ENCODE measurements at places on chromosomes 7 and 10.

DNA sequence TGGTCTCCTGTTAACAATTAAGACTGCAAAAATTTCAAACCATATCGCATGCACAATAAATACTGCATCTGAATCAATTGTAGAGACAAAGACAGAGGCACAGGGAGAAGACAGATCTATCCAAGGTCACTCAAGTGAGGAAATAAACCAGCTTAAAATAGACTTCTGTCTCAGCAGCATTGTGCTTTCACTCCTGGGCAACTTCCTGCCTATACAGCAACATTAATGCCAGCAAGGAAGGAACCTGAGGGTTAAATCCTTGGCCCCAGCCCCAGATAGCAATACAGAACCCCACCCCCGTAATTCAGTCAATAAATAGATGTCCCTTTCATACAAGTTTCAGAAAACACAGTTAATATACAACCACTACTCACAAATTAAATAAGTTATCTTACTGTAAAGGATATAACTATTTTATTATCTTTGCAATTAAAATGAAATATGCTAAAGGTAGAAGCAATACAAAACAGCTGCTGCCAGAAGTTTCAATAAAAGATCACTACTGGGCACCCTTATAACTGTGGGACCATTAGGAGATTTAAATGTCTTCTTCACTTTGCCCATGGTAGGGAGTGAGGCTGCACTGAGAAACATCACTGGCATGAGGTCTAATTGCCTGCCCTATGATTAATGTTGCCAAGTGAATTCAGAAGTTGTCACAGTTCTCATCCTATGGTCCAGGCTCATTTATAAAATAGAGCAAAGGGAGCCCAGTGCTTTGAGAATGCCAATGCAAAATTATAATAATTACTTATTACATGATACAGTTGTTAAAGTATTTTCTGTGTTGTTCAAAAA lies 49.4 kb downstream of the CAV1 start:
- no peak for DNase-seq

GRCh38 chr10:3995302-3996210 lies 210.5 kb upstream of the KLF6 start:
- no peak for DNase-seq

DNA sequence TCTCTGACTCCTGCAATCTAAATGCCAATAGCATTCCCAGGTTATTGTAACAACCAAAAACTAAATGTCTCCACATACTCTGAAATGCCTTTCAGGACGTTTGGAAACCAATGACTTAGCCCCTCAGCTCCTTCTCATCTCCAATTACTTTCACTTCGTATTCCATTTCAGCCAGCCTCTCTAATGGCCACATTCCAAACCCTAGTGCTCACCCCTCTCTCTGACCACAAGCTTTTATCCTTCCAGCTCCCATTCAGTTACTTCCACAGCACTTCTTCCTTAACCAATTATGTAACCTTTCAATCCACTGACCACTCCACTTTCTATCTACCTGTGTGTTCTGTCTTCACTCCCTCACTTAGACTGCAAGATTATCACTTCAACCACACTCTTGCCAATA lies 4.3 kb downstream of the NOC3L start:
- DNase-seq, result no peak

- DNase-seq, result no peak
Measured at GRCh38 chr7:156147104-156147503, 334.8 kb upstream of the SHH start.

GRCh38 chr7:28847681-28848080 lies 110.4 kb downstream of the TRIL start:
- DNase-seq, result no peak

DNA sequence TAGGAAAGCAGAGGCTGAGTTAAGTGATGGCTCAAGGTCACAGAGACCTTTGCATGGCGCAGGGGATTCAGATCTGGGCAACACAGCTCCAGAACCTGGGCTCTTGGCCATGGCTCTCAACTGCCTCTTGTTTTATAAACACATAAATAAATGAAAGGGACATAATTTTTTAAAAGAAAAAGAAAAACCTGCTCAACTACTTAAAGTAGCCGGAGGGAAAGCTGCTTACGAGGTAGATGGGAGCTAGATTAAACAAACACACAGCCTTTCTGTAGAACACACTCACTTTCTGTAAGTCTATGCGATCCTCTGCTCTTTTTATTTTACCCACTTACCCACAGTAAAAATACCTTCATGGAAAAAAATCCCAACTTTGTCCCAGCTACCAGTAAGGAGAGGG lies 81.3 kb downstream of the PIP4K2A start:
- no peak for DNase-seq

DNA sequence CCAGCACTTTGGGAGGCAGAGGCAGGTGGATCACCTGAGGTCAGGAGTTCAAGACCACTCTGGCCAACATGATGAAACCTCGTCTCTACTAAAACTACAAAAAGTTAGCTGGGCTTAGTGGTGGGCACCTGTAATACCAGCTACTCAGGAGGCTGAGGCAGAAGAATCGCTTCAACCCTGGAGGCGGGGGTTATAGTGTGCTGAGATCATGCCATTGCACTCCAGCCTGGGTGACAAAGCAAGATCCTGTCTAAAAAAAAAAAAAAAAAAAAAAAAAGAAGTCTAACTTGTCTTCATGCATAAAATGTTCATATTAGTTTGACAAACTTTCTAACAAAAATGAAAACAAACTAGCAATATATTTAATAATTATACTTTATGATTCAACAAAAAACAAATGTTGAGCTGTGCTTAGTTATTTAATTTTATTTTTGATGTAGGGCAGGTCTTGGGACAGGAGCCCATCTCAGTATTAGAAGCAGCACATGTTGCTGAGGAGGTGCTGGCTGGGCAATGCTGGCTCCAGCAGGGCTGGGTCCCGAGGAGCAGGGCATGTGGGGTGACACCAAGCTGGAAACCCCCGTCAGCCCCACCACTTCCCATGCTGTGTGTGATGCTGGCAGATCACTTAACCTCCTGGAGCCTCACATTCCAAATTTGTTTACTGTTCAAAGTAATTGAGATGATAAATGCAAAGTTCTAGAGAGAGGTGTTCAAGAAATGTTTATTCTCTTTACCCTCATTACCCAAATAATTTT lies 335.3 kb upstream of the KLF6 start:
- DNase-seq, result no peak

- no peak for DNase-seq
Measured at GRCh38 chr10:84416245-84416555, 87.8 kb downstream of the CCSER2 start.

- DNase-seq, result peak; percentile 8
Measured at GRCh38 chr7:150323682-150324372, 482 bp upstream of the ACTR3C start.

GRCh38 chr7:30166155-30166840 lies 31.5 kb downstream of the MTURN start:
- peak; percentile 35 for DNase-seq

DNA sequence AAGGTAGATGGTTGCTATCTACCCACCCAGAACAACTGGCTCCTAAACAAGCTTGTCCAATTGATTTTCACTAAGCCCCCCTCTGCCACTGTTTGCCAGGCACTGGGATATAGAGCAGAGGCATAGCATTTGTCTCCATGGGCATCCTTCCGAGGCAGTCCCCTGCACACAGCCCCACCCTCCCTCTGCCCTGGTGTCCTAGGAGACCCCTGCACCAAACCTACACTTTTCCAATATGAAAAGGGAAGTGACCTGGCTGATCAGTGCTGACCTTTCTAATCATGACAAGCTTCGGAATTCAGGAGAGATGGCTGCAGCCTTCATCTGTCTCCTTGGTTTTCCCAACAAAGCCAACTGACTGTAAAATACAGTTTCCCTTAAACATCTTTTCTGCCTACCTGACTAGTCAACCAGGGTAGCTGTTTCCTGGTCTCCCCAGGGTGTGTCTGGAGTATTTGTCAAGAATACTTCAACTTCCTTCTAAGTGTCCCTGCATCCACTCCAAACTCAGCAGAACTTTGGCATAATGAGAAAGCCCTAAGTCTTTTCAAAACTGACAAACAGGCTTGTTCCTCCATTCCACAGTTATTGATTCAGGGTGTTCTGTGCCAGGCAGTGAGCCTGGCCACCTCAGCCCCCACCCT lies 7.6 kb upstream of the SLC18A3 start:
- DNase-seq, result no peak

DNA sequence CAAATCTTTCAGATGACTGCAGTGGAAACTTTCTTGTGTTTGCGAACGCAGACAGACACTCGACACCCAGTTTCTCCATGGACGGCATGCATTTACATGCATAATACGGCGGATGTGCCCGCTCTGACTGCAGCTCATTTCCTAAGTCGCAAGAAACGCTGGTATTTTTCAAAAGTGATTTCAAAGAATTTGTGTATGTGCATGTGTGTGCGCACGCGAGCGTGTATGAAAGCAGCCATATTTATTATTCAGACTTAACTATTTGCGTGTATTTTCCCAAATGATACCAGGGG lies 436.5 kb upstream of the MGMT start:
- DNase-seq, result no peak

DNA sequence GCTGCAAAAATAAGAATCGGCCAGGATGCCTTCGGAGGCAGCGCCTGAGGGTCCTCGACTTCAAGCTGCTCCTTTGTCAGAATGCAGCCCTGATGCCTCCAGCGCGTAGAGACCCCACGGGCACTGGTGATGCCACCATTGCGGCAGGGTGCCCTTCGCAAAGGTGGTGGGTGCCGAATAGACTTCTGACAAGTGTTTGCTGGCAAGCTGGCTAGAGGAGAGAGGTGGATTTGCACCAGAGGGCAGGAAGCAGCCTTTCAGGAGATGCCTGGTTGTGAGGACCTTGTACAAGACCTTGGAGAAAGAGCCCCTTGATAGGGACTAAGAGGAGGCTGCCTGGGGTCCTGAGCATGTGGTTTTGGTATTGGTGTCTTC lies 103.2 kb upstream of the PPIF start:
- DNase-seq, result no peak

- no peak for DNase-seq
Measured at GRCh38 chr7:1696671-1697498, 26.8 kb downstream of the ELFN1 start.

DNA sequence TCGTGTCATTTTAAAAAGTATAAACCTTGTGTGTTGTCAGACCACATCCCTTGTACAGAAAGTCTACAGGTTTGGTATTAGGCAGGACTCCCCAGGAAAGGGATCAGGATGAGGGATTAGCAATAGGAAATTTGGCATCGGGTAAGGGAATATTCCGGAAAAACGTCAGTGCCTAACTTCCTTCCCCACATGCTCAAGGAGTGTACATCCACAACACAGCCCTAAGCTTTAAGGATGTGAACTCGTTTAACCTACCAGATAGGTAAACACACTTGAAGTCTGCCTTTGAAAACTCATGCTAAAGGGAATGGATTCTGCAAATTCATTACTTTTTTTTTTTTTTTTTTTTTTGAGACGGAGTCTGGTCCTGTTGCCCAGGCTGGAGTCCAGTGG lies 194.9 kb downstream of the SKIDA1 start:
- no peak for DNase-seq

DNA sequence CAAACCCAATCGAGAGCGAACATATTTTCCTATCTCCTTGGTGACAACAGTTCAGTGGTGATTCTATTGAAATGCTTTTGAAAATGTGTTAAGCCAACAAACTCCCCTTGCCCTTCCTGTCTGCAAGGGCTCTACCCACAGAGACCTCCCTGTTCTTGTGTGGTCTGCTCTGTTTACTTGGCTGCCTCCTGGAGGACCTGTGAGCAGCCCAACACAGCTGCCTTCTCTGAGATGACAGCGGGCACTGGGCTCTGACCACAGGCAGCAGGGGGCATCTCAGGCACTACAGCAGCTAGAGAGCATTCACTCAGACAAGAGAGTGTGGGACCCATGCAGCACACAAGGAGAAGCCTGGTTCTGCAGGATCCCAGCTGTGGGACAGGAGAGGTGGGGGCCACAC lies 416.4 kb downstream of the TCERG1L start:
- no peak for DNase-seq

GRCh38 chr7:4682621-4683042 lies 537 bp downstream of the FOXK1 start:
- peak; percentile 33 for DNase-seq

- DNase-seq, result no peak
Measured at GRCh38 chr7:41328131-41328530, 374.8 kb downstream of the INHBA start.

DNA sequence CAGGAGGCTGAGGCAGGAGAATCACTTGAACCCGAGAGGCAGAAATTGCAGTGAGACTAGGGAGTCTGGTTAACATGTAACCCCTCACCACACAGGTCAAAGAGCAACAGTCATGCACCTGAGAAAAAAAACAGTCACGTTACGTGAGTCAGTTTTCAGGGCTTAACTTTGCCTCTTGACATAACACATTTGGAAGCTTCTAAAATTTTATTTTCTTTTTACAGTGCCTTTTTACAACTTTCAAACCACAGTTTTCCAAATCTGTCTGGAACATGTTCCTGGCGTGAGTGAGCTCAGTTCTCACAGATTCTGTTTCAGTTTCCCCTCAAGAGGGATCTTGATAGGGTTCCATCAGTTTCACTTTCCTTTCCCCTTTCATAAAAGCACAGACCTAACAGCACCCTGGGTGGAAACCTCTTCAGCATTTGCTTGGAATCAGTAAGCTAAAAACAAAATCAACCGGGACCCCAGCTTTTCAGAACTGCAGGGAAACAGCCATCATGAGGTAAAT lies 4.4 kb downstream of the IFIT3 start:
- no peak for DNase-seq

GRCh38 chr7:120994512-120995410 lies 6.2 kb downstream of the CPED1 start:
- DNase-seq, result no peak

DNA sequence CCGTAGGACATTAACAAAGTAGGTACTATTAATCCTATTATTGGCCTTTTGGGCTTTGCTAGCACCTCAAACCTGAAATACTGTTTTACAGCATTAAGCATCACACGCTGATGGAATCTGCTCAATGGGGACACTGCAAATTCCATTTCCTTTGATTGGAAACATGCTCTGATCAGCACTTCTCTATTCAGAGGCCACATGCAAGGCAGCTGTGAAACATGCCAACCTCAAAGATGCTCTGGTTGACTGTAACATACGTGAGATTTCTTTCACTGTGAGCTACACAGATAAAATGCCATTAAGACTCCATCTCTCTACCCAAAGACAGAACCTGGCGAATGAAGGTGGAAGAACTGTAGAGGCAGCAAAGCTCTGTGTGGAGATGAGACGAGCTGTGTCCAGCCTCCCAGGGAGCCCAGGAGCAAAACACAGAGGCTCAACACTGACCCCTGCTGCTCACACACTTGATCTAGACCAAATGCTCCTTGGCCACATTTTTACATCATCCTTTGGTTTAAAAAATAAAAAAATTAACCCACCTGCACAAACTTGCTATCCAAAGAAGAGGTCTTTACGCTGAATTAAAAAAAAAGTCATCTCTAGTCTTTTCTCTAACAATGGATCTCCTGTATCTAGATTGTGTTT lies 8.0 kb downstream of the RSU1 start:
- no peak for DNase-seq

GRCh38 chr10:98300526-98301229 lies 32.7 kb upstream of the LOXL4 start:
- DNase-seq, result no peak

- peak; percentile 59 for DNase-seq
Measured at GRCh38 chr7:20172736-20173334, 44.3 kb downstream of the MACC1 start.

- DNase-seq, result no peak
Measured at GRCh38 chr10:124685261-124685660, 58.9 kb downstream of the FAM53B start.

- DNase-seq, result no peak
Measured at GRCh38 chr10:79394664-79395063, 47.4 kb downstream of the PPIF start.

All from NCI-H1436 (cell line).